ENCODE measurements at places on chromosomes 6 and 20.

- DNase-seq: no peak
Measured at GRCh38 chr6:36666826-36667591, 11.5 kb upstream of the CDKN1A start.

DNA sequence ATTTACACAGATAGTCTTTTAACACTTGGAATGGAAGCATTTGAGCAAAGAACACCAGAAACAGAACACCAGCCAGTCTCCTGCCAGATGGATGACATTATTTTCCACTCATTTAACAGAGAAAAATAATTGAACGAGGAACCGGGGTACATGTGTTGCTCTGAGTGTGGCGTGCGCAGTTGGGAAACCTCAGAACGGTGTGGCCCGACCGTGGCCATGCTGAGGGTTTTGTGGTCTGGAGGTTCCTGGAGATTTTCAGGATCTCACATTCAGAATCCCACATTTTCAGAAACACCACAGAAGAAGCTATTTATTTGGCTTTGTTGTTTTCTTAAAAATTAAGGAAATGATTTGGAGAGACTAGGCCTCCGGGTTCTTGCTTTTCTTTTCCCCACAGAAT, 126.9 kb upstream of the QKI start:
- no peak for DNase-seq

DNA sequence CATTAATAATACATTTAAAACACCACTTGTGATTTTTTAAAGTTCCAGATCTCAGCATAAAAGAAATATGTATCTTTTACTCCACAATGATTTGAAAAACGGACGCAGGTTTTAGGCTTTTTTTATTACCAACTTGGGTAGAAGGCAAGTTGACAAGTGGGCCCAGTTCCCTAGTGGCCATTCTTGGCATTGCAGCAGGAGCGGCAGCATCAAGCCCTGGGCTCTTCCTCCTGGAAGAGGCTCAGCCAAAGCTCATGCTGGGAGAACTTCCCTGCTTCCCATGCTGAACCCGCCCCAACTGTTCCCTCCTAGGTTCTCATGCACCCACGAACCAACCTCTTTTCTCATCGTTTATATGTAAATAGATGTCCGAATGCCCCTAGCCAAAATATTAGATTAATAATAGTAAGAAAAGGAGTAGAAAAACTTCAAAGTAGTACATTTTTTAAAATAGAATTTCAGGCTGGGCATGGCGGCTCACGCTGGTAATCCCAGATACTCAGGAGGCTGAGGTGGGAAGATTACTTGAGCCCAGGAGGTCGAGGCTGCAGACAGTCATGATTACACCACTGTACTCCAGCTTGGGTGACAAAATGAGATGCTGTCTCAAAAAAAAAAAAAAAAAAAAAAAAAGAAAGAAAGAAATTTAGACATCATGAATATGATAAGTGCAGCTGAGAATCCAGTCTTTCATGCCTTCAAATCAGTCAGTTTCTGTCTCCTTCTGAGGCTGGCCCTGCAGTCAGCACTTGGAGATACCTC, 18.2 kb upstream of the MYB start:
- peak; percentile 67 for DNase-seq

GRCh38 chr6:150865043-150865405, 478 bp upstream of the MTHFD1L start:
- no peak for DNase-seq

GRCh38 chr20:56974499-56975250, 291.8 kb downstream of the BMP7 start:
- peak; percentile 12 for DNase-seq

DNA sequence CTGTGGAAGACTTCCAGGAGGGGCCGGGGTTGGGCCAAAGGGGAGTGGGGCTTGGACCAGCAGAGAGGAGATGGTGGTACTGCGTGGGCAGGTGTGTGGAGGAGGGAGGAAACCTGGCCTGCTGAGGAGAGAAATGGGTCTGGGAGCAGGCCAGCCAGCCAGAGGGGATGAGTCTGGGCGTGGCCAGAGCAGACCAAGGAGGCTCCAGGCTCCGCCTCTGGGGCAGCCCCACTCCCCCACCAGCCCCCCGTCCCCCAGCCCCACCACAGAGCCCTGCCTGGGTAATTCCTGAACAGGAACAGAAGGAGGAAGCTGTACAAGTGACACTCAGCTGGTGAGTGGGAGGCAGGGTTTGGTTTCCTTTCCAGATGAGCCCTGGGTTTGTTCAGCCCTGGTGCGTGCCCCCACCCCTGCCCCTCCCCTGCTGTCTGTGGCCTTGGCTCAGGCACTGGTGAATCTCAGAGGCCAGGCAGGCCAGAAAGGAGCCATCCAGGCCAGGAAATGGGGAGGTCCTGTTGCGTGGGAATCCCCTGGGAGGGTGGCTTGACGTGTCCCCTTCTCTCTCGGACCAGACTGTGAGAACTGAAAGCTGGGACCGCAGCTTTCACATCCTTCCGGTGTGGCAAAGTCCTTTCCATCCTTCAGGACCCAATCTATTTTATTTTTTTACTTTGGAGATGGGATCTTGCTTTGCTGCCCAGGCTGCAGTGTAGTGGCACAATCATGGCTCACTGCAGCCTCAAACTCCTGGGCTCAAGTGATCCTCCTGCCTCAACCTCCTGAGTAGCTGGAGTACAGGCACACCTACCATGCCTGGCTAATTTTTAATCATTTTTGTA, 9.4 kb upstream of the SRC start:
- peak; percentile 66 for DNase-seq

DNA sequence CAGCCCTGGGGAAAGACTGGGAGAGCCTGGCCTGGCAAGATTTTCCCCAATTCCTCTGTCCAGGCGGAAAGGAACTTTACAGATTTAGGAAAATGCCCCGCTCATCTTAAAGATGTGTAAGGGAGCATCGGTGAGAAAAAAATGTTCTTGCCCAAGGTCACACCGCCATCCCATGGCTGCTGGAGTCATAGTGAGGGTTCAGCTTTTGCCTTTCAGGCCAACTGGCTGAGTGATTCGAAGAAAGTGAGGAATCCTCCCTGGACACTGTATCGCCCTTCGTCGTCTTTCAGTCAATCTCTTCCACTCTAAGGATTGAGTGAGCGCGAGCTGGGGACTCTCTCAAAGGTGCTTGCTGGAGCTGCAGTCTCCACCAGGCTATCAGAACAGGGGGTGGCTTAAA, 1.4 kb downstream of the WFDC2 start:
- DNase-seq: peak; percentile 12

DNA sequence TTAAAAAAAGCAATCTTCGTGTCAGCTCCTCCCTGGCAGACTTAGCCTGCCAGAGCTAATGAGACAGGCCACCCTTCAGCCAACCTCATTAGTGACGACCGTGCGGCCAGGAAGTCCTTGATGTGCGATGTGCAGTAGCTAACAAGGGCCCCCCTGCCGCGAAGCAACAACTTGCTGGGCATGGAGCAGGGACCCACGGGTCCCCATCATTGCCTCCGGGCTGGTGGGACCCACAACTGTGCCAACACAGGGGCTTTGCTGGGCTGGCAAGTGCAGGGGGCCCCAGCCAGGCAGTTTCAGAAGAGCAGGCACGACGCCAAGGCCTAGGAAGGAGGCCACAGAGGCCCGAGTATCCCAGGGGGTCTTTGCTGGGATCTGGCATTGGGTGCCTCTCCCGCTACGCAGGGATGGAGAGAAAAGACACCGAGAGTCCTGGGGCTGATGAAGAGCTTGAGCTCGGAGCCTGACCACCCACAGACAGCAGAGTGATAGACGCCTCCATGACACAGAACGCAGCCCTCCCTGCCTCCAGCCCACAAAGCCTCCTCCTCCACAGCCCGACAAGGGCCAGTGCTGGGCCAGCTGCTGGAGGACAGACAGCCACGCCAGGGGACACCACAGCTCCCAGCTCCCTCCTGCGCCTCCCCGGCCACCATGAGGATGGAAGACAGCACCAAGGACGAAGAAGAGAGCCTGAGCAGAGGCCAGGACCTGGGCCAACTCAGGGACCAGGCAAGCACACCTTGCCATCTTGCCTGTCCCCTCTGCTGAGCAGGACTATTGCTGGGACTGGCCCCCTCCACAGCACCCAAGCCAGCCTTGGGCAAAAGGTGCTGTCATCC, 96.6 kb downstream of the YTHDF1 start:
- DNase-seq: no peak

GRCh38 chr6:112027942-112028674, 25.8 kb upstream of the CCN6 start:
- no peak for DNase-seq

GRCh38 chr6:160500639-160501038, 152.5 kb downstream of the SLC22A3 start:
- DNase-seq: no peak

- no peak for DNase-seq
Measured at GRCh38 chr6:125926711-125927110, 29.9 kb upstream of the HINT3 start.

- DNase-seq: no peak
Measured at GRCh38 chr6:87029711-87030314, 65.1 kb downstream of the CGA start.

DNA sequence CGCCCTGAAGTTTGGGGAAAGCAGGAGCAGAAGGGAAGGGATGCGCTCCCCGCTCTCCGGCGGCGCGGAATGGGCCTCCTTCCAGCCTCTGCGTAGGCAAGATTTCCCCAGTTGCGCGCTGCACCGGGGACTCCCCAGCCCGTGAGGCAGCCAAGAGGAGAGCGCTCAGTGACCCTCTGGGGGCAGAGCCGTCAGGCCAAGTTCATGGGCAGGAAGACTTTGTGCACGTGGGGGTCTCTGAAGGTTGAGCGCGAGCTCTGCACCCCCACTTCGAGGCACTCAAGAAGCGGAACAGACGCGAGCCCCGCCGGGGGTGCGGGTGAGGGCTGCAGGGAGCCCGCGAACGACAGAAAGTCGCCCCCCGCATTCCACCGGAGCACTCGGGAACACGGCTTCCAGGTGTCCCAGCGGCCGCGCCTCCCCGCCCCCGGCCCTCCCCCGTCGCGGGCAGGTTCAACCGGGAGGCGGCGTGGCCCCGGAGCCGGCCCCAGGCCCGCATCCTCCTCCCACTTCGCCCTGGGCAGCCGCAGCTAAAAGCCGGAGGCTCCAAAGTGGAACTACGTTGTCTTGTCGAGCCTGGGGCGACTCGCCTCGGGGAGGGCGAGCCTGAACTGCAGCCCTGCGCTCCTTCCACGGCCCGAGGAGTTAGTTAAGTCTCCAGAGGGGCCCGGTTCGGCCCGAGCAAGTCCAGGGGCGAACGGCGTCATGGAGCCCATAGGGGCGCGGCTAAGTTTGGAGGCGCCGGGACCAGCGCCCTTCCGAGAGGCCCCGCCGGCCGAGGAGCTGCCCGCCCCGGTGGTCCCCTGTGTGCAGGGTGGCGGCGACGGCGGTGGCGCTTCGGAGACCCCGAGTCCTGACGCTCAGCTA, at the start of gene PPP1R3G:
TSS of gene PPP1R3G (plus strand) at position 561 of the 867 bp plus-strand sequence. CDS start at position 706, 145 bp downstream.
- DNase-seq: peak; percentile 11

GRCh38 chr6:5673019-5673790, 333.5 kb downstream of the NRN1 start:
- no peak for DNase-seq

GRCh38 chr6:161837854-161838253, 564.0 kb upstream of the AGPAT4 start:
- no peak for DNase-seq

GRCh38 chr6:21722510-21722909, 129.0 kb downstream of the SOX4 start:
- no peak for DNase-seq

GRCh38 chr20:39541136-39541803, 579.1 kb downstream of the DHX35 start:
- DNase-seq: no peak

DNA sequence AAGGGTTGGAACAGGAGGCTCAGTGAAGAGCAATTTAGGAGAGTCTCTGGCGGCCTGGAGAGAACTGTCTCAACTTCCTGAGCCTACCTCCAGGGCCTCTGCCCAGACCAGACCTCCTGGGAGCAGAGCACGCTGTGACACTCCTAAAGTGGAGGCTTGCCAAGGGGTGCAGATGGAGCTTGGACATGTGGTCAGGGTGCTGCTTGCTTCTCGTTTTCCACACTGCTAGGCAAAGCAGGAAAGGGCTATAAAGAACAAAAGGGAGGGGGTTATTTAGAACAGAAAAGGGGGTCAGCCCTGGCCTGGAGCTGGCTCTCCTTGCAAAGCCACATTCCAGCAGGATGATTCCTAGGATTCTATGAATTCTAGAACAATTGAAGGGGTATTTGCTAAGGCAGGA, 145.7 kb upstream of the GGTLC1 start:
- DNase-seq: no peak
